ENCODE measurements at places on chromosomes 4 and X.

DNA sequence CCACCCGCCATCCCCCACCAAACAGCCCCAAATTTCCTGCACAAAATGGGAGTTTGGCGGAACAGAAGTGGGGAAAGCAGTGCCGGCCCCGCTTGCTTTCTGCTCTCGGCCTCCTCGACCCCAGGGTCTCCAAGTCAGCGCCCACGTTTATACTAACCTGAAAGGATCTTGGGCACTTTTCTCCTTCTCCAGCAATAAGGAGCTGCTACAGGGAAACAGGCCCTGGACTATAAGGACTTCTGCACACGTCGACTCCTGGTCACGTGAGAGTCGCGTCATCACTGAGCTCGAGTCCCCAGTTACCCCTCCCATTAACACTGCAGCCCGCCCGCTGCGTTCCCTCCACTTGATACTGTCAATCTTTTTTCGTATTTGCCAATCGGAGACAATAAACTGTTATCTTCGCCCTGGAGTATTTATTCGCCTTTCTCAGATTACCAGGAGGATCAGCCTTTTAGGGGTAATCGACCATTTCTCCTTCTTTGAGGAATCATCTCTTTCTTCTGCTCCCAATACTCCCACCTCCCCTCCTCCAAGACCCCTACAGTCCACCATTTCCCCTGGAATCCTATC is at the start of gene TCEAL8:
TCEAL8 (minus strand) TSS at position 235 of the 573 bp plus-strand sequence. CDS start 1,176 bp downstream, outside the sequence.
- peak within 1 kb of the TSS; percentile 76 for H3K27ac ChIP-seq
- H3K4me3 ChIP-seq, result peak within 1 kb of the TSS; percentile 87
- DNase-seq, result peak; percentile 51

DNA sequence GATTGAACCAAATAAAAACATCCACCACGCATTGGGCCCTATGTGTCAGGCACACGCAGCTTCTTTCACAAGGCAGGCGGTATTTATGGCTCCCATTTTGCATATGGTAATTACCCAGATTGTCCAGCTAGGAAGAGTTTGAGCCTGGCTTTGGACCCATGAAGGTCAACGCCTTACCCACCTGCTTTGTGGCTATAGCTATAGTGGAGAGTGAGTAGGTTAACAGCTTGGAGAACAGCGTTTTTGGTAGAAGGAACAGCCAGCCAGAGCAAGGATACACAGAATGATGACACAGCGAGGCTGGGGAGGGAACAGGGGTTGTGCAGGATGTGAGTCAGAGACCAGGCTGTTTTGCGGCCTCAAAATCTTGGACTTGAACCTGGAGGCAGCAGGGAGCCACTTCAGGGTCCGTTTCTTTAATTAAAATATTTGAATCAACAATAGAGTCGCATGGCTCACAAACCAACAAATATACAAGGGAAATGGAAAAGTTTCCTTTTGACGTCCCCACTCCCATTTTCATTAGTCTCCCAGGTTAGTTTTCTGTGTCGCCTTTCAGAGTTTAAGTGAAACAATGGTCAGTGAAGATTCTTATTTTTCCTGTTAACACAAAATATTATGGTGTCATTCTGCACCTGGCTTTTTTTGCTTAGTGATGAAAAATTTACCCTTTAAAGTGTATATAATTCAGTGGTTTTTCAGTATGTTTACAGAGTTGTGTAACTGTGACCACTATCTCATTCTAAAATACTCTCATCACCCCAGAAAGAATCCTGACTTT is 118.2 kb upstream of the STX18 start:
- H3K27ac ChIP-seq, result no peak overlapping the region
- H3K36me3 ChIP-seq, result no peaks in the 10 kb centered on the region
- no peak for DNase-seq
- H3K27me3 ChIP-seq, result no peaks in the 10 kb centered on the region
- no peaks in the 10 kb centered on the region for H3K4me1 ChIP-seq
- no peak overlapping the region for H3K4me3 ChIP-seq

DNA sequence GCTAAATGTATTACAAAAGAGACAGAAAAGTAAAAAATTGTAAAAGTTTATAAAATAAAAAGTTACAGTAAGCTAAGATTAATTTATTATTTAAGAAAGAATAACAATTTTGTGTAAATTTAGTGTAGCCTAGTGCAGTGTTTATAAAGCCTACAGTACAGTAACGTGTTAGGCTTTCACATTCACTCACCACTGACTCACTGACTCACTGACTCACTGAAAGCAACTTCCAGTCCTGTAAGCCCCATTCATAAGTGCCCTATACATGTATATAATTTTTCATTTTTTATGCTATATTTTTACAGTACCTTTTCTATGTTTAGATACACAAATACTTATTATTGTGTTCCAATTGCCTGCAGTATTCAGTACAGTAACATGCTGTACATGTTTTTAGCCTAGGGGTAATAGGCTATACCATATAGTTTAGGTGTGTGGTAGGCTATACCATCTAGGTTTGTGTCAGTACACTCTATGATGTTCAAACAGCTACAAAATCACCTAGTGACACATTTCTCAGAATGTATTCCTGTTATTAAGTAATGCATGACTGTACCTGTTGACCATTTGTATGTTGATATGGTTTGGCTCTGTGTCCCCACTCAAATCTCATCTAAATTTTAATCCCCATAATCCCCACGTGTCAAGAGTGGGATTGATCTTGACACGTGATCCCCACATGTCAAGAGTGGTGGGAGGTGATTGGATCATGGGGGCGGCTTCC is 57.9 kb downstream of the CFAP299 start:
- H3K27me3 ChIP-seq, result no peaks in the 10 kb centered on the region
- no peak overlapping the region for H3K27ac ChIP-seq
- DNase-seq, result no peak
- H3K4me3 ChIP-seq, result no peak overlapping the region
- H3K36me3 ChIP-seq, result no peaks in the 10 kb centered on the region

DNA sequence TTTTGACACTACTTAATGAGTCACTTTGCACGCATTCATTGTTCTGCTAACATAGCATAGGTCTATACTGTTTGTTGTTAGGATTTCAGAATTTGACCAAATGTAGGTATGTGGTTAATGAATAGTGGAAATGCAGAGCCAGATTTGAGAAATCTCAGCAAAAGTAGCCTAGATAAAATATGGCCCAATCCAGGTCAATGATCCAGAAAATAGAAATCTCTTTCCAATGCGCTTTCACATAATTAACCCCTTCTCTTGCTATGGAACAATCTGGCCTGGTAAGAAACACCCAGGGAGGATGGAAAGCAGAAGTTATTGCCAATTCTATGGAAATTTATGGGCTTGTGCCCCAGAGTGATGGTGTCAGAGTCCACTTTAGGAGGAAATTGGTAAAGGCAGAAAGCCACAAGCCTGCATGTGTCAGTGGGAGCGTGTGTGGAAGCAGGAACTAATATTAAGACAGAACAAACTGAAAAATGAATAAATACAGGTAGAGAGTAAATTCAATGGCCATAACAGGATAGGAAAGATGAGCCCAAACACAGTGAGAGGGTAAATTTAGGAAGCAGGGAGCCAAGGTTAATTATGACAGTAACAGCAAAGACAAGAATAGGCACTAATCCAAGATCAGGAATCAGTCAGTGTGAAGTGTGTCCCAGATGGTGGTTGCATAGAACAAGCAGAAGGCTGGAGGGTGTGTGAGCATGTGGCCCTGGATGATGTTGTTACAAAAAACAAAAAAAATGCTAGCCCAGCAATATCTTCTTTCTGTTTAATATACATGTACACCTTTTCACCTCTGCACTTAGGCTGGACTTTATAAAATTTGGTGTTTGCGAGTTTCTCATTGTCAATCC is 102.9 kb downstream of the SYTL5 start:
- H3K27ac ChIP-seq, result no peak overlapping the region
- no peaks in the 10 kb centered on the region for H3K36me3 ChIP-seq
- no peaks in the 10 kb centered on the region for H3K27me3 ChIP-seq
- no peak overlapping the region for H3K4me3 ChIP-seq

- H3K27me3 ChIP-seq, result no peaks in the 10 kb centered on the region
- no peak overlapping the region for H3K27ac ChIP-seq
- no peaks in the 10 kb centered on the region for H3K4me1 ChIP-seq
- DNase-seq, result no peak
- no peaks in the 10 kb centered on the region for H3K36me3 ChIP-seq
These were observed 100.1 kb upstream of the VCX3B start for GRCh38 chrX:8364369-8365141.

GRCh38 chrX:44908153-44908552 is 35.2 kb downstream of the KDM6A start:
- peak overlapping the region; percentile 28 for H3K4me3 ChIP-seq
- no peak for DNase-seq
- no peaks in the 10 kb centered on the region for H3K27me3 ChIP-seq
- no peaks in the 10 kb centered on the region for H3K36me3 ChIP-seq
- H3K4me1 ChIP-seq, result peaks cover 22% of the 10 kb centered on the region
- H3K27ac ChIP-seq, result no peak overlapping the region

GRCh38 chrX:136598631-136599030 is 49.3 kb upstream of the CD40LG start:
- no peak for DNase-seq
- H3K36me3 ChIP-seq, result no peaks in the 10 kb centered on the region
- H3K4me1 ChIP-seq, result no peaks in the 10 kb centered on the region
- H3K27ac ChIP-seq, result no peak overlapping the region

GRCh38 chrX:154382483-154383069 is 3.5 kb downstream of the EMD start:
- no peak overlapping the region for H3K4me3 ChIP-seq
- peaks cover 4% of the 10 kb centered on the region for H3K36me3 ChIP-seq
- no peak overlapping the region for H3K27ac ChIP-seq
- no peak for DNase-seq
- peaks cover 18% of the 10 kb centered on the region for H3K4me1 ChIP-seq
- H3K27me3 ChIP-seq, result no peaks in the 10 kb centered on the region

DNA sequence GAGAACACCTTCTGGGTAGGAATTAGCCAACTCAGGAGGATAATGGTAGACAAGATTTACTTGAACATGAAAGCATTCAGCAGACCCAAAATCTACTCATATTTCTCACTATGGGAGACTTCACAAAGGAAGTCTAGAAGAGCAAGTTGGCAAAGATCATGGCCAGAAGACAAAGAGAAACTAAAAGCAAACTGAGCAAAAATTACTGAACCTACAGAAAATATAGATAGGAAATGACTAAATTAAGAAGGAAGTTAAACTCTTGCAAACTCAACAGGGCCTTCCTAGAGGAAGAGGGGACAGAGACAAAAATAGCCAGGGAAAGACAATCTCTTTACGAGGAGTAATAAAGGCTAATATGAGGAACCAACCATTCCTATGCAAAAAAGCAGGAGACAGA is 18.7 kb downstream of the CORIN start:
- no peak overlapping the region for H3K4me3 ChIP-seq
- H3K27me3 ChIP-seq, result peaks cover 18% of the 10 kb centered on the region
- no peak for DNase-seq
- no peak overlapping the region for H3K27ac ChIP-seq
- no peaks in the 10 kb centered on the region for H3K4me1 ChIP-seq

DNA sequence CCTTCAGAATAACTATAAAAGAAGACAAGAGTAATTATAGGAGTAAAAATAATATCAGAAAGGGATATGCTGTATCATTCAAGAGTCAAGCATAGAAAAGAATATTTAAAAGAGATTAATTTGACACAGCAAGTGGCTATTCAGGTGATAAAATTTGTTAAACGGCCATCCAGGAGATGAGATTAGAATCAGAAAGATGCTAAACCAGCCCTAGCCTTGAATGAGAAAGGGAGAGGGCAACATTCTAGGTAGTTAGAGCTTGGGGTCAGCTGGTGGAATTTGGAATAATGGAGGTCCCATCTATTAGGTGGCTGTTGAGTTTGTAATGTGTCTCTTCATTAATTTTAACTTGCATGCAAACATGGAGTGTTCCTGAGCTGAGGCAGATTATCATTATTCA is 350.5 kb upstream of the PABPC4L start:
- no peak for DNase-seq
- H3K27me3 ChIP-seq, result no peaks in the 10 kb centered on the region
- no peaks in the 10 kb centered on the region for H3K36me3 ChIP-seq
- H3K27ac ChIP-seq, result no peak overlapping the region
- H3K4me3 ChIP-seq, result no peak overlapping the region

GRCh38 chrX:149628768-149629167 is 2.8 kb downstream of the TMEM185A start:
- H3K4me1 ChIP-seq, result peaks cover 13% of the 10 kb centered on the region
- H3K36me3 ChIP-seq, result no peaks in the 10 kb centered on the region
- DNase-seq, result no peak
- no peaks in the 10 kb centered on the region for H3K27me3 ChIP-seq

- peaks cover 5% of the 10 kb centered on the region for H3K27me3 ChIP-seq
- H3K36me3 ChIP-seq, result no peaks in the 10 kb centered on the region
- no peak within 1 kb of the TSS for H3K27ac ChIP-seq
- peak; percentile 6 for DNase-seq
- H3K4me3 ChIP-seq, result no peak within 1 kb of the TSS
- H3K4me1 ChIP-seq, result peaks cover 7% of the 10 kb centered on the region
These were observed at the start of gene SLC16A2 for GRCh38 chrX:74421036-74421739. SLC16A2 (plus strand) TSS chrX:74421493; CDS start chrX:74421638, 145 bp downstream.

DNA sequence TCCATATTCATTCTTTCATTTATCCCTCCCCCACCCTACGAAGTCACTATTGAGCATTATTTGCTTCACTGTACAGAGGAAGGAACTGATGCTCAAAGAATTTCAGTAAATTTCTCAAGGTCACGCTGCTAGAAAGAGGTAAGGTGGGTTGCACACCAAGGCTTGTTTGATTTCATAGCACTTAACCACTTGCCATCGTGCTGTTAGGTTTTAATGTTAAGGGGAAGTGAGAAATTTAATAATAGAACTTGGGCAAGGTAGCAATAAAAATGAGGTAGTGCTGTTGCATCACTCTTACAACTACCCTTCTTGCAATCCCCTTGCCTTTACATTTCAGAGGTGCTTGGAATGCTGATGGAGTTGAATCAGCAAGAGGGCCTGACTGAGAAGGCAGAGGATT is 343.1 kb downstream of the MID1IP1 start:
- no peaks in the 10 kb centered on the region for H3K4me1 ChIP-seq
- no peaks in the 10 kb centered on the region for H3K27me3 ChIP-seq
- no peak for DNase-seq

DNA sequence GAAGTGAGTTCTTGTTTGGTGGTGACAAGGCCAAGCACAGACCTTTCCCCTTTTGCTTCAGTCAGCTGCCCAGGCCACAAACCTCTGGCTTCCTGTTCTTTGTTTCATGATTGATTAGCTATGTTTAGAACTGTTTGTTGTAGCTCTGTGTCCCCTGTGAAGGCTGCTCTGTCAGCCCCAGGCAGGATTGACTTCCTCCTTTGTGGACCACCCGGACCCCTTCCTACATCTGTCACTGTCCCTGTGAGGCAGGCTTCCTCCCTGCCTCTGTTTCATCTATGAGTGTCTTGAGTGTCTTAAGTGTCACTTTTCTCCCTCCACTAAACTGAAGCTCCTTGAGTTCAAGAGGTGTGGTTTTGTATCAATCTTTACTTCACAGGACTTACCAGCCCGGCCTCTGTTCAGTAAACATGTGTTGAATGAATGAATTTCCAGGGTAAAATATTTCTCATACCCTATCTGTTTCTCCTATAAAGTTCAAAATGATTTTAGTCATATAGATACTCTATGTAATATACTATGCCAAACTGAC is 83.5 kb downstream of the ZNF674 start:
- H3K4me1 ChIP-seq, result no peaks in the 10 kb centered on the region
- H3K27ac ChIP-seq, result no peak overlapping the region
- H3K27me3 ChIP-seq, result no peaks in the 10 kb centered on the region
- no peak for DNase-seq
- H3K36me3 ChIP-seq, result peaks cover 36% of the 10 kb centered on the region
- H3K4me3 ChIP-seq, result no peak overlapping the region

- H3K27ac ChIP-seq, result no peak overlapping the region
- H3K4me1 ChIP-seq, result peaks cover 39% of the 10 kb centered on the region
- no peak overlapping the region for H3K4me3 ChIP-seq
- no peaks in the 10 kb centered on the region for H3K27me3 ChIP-seq
- DNase-seq, result no peak
- H3K36me3 ChIP-seq, result no peaks in the 10 kb centered on the region
These were observed 139.0 kb downstream of the TSPAN5 start for GRCh38 chr4:98519268-98519977.

GRCh38 chr4:159250751-159251325 is 148.0 kb downstream of the RAPGEF2 start:
- no peaks in the 10 kb centered on the region for H3K27me3 ChIP-seq
- no peak overlapping the region for H3K27ac ChIP-seq
